ENCODE measurements at places on chromosomes 12 and 14. TPM values are rescaled to one million over a fixed set of nuclear protein-coding genes. Genes with fewer than 3 reads are reported as not detected.
A peak's percentile ranks its signal among the peaks of the same experiment; 100 is the strongest.

DNA sequence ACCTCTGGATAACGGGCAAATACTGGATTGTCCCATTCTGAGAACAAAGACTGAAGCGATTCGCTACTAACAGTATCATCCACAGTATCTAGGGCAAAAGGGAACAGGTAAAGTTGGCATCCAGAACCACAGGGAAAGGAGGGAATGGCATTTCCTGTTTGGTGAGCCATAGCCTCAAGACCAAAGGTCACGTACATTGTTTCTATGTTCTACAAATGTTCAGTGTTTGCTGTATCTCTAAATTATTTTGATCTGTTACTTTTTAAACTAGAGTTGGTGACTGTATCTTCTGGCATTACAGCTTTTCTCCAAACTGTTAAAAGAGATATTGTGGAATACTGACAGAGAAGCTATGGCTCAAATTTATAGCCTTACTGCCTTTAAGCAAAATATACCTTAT is 9.7 kb downstream of the MLH3 start:
- H3K27ac ChIP-seq = no peak overlapping the region
- H3K4me1 ChIP-seq = no peaks in the 10 kb centered on the region
- H3K27me3 ChIP-seq = no peaks in the 10 kb centered on the region

GRCh38 chr12:104713444-104713843 is 244.6 kb downstream of the SLC41A2 start:
- no peak overlapping the region for H3K27ac ChIP-seq
- no peaks in the 10 kb centered on the region for H3K36me3 ChIP-seq
- peaks cover 13% of the 10 kb centered on the region for H3K4me1 ChIP-seq
- H3K27me3 ChIP-seq = no peaks in the 10 kb centered on the region

- peak overlapping the region; percentile 86 for H3K27ac ChIP-seq
- DNase-seq = no peak
- H3K27me3 ChIP-seq = no peaks in the 10 kb centered on the region
- peaks cover 28% of the 10 kb centered on the region for H3K4me1 ChIP-seq
- H3K36me3 ChIP-seq = peaks cover 3% of the 10 kb centered on the region
Observed at GRCh38 chr12:64993461-64993860, 127.6 kb downstream of the WIF1 start.

GRCh38 chr14:23122086-23122485 is 3.0 kb upstream of the CEBPE start:
- H3K36me3 ChIP-seq = no peaks in the 10 kb centered on the region
- no peaks in the 10 kb centered on the region for H3K27me3 ChIP-seq

- H3K4me3 ChIP-seq = no peak overlapping the region
- H3K27ac ChIP-seq = no peak overlapping the region
- DNase-seq = no peak
- no peaks in the 10 kb centered on the region for H3K27me3 ChIP-seq
Observed at GRCh38 chr14:51621654-51622053, 30.1 kb upstream of the FRMD6 start.

CEBPE gene
- total RNA-seq = not detected

DNA sequence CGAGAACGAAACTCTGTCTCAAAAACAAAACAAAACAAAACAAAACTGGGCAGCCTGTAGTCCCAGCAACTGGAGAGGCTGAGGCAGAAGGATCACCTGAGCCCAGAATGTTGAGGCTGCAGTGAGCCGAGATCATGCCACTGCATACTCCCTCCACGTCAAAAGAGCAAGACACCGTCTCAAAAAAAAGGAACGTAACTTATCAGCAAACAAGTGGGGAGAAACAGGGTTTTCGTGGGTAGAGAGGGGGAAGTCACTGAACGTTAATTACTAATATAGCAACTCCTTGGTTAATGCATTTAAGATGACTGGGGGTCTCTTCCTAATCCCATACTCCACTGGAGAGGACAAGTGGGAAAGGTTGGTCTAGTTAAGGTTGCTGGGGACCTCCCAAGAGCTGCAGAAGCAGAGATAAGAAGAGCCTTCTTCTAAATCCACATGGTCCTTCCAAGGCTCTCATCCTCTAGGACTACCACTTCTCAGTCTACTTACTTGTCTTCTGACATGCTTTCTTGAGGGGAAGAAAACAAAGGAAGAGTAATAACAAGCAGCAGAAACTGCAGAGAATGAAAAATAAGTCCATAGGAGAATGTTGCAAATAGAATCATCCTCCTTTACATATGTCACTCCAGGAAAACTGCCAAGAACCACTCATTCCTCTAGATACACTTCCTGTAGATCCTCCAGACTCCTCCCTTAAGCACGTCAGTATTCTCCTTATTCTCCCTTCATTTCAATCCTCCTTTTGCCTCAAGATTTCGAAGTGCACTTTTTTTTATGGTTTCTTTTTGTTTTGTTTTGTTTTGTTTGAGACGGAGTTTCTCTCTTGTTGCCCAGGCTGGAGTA is 5.8 kb downstream of the NUMB start:
- no peaks in the 10 kb centered on the region for H3K36me3 ChIP-seq
- no peaks in the 10 kb centered on the region for H3K27me3 ChIP-seq
- no peak for DNase-seq
- no peak overlapping the region for H3K27ac ChIP-seq

- no peak overlapping the region for H3K27ac ChIP-seq
- H3K4me1 ChIP-seq = peaks cover 9% of the 10 kb centered on the region
- no peaks in the 10 kb centered on the region for H3K27me3 ChIP-seq
- no peak overlapping the region for H3K4me3 ChIP-seq
- no peaks in the 10 kb centered on the region for H3K36me3 ChIP-seq
- peak; percentile 33 for DNase-seq
Observed at GRCh38 chr14:92635896-92636295, 112.5 kb downstream of the LGMN start.

PDE3A gene
- total RNA-seq = 0.47 TPM

DNA sequence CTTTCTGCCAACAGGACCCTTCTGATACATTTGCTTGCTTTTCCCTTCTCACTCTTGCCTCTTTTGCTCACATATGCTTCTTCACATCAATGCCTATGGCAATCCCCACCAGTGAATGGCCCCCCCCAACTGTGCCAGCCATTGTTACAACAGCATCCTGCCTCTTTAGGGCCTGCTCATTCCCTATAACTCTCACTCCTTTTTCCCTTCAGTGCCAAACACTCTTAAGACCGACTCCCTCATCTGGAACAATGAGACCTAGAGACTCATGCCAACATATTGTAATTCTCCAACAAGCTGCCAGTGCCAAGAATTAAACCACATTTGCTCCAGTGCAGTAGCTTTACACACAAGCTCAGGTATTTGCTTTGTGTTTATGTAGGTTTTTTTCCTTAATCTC is 189.0 kb downstream of the SOX5 start:
- H3K4me1 ChIP-seq = peaks cover 73% of the 10 kb centered on the region
- DNase-seq = peak; percentile 72
- no peaks in the 10 kb centered on the region for H3K27me3 ChIP-seq
- peak overlapping the region; percentile 78 for H3K27ac ChIP-seq

DNA sequence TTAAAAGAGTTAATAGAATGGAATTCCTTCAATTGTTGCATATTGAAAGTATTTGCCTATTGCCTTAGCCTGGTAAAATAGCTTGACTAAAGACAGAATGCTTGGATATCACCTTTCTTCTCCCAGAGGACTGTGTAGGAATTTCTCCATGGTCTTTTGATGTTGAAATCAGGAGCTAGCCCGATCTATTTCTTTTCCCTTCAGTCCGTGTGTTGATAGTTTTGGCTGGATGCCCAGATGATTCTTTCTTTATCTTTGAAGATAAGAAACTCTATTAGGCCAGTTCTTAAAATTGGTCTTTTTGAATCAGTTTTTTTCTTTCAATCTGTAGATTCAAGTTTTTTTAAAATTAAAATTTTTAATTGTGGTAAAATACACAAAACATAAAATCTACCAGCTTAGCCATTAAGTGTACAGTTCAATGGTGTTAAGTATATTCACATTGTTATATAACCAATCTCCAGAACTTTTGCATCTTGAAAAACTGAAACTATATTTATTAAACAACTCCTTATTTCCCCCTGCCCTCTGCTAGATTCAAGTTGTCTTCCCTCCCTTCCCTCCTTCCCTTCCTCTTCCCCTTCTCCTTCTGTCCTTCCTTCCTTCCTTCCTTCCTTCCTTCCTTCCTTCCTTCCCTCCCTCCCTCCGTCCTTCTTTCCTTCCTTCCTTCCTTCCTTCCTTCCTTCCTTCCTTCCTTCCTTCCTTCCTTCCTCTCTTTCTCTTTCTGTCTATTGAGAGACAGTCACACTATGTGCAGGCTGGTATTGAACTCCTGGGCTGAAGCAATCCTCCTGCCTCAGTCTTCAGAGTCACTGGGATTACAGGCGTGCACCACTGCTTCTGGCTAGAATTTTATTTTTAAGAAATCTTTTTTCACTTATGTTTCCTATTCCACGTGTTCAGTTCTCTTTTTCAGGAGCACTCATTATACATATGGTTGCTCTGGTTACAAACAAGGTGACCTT is 10.1 kb downstream of the LACRT start:
- no peak overlapping the region for H3K4me3 ChIP-seq
- no peak for DNase-seq
- H3K27ac ChIP-seq = no peak overlapping the region
- peaks cover 55% of the 10 kb centered on the region for H3K27me3 ChIP-seq
- H3K36me3 ChIP-seq = no peaks in the 10 kb centered on the region
- H3K4me1 ChIP-seq = no peaks in the 10 kb centered on the region

CFAP73 gene
- total RNA-seq = not detected

KRT71 gene
- not detected for total RNA-seq

LRCOL1 gene
- total RNA-seq = not detected

DNA sequence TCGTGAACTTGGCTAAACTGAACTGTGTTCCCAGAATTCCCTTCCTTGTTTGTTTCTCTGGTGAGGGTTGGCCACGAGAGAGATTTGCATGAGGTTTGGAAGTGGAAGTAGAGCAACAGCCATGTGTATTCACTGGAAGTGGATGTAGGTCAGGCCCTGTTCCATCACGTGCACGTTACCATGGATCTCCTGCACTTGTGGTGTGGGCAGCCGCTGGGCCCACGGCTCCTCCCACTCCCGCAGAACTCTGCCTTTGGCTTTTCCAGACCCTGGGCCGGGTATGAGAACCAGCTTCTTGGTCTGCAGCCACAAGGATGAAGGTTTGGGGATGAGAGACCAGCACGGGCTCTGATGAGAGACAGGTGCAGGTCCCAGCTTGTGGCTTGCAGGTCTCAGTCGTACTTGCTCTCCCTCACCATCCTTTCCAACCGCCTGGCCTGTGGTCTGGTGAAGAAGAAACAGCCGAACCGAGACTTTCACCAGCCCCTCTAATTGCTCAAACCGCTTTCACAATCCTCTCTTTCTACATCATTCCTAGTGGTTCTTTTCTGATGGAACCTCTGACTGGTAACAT is 94.9 kb downstream of the DUSP16 start:
- DNase-seq = no peak
- no peak overlapping the region for H3K4me3 ChIP-seq
- no peaks in the 10 kb centered on the region for H3K36me3 ChIP-seq
- H3K27ac ChIP-seq = no peak overlapping the region
- no peaks in the 10 kb centered on the region for H3K27me3 ChIP-seq

TSPAN9 gene
- total RNA-seq = 26.2 TPM

LAG3 gene
- total RNA-seq = 2.9 TPM

GRCh38 chr12:75747572-75748021 is 236.2 kb upstream of the KRR1 start:
- DNase-seq = no peak
- no peaks in the 10 kb centered on the region for H3K27me3 ChIP-seq
- H3K36me3 ChIP-seq = no peaks in the 10 kb centered on the region

KRT83 gene
- total RNA-seq = not detected

- no peak overlapping the region for H3K27ac ChIP-seq
- no peaks in the 10 kb centered on the region for H3K27me3 ChIP-seq
- no peak for DNase-seq
- no peak overlapping the region for H3K4me3 ChIP-seq
- no peaks in the 10 kb centered on the region for H3K36me3 ChIP-seq
Observed at GRCh38 chr14:85468816-85469215, 61.1 kb upstream of the FLRT2 start.

Data from neural progenitor cell (in vitro differentiated cells).